ENCODE measurements at places on chromosomes 5 and 9.
A peak's percentile ranks its signal among the peaks of the same experiment; 100 is the strongest.

DNA sequence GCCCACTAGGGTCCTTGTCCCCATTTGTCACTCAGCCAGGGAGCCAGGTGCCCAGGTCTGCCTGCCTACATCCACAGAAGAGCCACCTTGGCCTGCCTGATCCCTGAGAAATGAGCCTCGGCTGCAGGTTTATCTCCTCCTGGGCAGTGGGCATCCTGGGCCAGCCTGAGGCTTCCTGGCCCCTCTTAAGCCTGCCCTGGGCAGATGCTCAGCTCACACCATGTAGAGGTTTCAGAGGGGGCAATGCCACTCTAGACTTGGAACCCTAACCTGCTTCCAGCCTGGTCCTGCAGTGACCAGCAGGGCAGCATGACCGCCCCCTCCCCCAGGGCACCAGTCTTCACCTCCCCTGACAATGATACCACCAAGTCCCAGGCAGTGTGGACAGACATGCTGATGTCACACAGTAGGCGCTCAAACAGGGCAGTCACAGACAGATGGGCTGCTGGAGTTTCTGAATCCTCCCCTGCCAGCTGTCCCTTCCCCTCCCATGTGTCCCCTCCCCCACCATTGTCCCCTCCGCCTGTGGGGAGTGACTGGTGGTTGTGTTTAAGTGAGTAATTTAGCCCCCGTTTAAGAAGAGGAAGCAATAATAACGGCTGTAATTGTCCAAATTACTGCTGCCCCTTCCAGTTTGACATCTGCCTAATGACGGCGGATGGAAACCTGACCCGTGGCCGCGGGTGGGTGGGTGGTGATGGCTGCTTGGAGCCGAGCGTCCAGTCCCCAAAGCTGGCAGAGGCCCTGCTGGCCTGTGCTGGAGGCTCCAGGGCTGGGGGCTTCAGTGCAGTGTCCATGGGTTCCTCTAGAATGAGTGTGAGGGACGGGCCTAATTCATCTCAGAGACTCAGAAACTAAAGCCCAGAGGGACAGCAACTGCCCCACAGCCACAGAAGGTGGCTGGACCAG is 147.7 kb downstream of the BARX1 start:
- no peak for DNase-seq

DNA sequence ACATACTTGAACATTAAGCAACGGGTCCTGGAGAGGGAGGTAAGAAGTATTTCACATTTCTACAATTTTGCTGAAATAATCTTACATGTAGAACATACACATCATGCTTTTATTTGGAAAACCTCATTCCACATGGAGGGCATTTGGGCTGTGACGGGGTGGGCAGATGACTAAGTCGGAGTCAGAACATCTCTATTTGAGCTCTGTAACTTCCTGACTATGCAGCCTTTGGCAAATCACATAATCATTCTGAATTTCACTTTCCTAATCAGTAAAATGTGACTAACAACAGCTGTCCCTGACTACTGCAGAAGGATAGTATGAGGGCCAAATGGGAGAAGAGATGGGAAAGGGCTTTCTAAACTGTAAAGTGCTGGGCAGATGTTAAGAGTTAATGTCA is 17.1 kb upstream of the IL6ST start:
- no peak for DNase-seq

GRCh38 chr5:119083679-119084078 is 12.8 kb downstream of the DMXL1 start:
- no peak for DNase-seq

DNA sequence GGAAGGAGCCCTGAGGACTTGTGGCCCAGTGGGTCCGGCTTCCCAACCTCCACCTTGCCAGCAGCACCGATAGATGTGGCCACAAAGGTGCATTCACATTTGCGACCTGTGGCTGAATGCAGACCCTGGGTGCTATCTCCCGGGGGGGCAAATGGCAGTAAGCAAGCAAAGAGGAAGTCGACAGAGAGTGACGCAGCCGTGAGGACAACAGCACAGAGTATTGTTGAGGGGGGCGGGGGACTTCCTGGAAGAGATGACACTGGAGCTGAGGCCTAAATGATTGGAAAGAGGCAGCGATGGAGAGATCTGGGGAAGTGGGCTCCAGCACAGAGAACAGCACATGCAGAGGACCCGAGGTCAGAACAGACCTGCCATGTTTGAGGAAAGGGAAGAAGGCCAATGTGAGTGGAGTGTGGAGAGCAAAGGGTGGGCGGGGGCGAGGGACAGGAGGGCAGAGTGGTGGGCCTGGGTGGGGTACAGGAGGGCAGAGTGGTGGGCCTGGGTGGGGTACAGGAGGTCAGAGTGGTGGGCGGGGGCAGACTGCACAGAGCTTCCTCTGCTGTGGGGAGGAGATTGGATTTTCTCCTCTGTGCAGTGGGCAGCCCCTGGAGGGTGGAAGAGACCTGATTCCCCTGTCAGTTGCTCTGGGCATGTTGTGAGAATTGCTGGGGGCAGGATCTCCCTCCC is 42.6 kb downstream of the ADAMTS2 start:
- no peak for DNase-seq

DNA sequence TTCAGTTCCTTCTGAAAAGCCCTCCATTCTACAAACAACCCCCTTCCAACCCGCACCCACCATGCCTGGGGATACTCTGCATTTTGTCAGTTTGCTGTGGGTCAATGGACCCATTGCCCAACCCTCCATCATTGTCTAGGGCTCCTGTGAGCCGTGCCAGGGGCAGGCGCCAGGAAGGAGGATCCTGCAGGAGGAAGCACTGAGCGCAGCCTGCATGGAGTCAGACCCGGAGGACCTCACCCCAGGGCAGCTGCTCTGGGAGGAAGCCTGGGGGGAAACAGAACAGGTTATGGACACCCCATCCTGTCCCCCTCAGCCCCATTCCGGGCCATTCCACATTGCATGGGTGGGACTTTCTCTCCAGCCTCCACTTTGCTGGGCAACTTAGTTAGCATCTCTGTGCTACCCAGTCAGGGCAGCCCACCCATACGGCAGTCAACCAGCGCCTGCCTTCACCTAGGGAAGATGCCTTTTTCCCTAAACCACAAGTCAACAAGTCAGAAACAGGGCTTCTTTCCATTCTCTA is 48.6 kb upstream of the VDAC1 start:
- DNase-seq, result no peak

GRCh38 chr5:88724201-88724600 is 158.8 kb downstream of the MEF2C start:
- no peak for DNase-seq

DNA sequence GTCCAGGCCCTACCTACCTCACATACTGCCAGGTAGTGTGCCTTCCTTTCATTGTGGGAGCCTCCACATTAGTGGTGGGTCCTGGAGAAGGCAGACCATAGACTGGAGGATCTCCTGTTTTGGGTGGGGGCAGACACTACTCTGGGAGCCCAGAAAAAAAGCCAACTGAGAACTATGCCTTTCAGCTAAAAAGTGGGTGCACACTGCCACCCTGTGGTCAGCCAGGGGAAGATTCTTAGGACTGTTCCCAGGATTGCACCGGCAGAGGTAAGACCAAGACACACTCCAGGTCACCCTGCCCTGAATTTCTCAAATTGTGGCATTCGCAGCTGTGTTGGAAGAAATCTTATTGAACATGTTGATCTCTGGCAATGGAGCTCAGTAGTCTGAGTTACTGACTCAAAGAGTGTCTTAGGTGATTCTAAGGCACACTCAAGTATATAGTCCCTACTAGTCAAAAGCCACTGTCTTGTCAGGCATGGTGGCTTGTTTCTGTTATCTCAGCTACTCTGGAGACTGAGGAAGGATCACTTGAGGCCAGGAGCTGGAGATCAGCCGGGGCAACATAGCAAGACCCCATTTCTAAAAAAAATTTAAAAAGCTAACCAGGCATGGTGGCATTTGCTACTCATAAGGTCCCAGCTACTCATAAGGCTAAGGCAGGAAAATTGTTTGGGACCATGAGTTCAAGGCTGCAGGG is 3.6 kb downstream of the SIGMAR1 start:
- DNase-seq, result peak; percentile 61

- peak; percentile 92 for DNase-seq
Observed at GRCh38 chr5:179821298-179822058, 773 bp downstream of the SQSTM1 start.

DNA sequence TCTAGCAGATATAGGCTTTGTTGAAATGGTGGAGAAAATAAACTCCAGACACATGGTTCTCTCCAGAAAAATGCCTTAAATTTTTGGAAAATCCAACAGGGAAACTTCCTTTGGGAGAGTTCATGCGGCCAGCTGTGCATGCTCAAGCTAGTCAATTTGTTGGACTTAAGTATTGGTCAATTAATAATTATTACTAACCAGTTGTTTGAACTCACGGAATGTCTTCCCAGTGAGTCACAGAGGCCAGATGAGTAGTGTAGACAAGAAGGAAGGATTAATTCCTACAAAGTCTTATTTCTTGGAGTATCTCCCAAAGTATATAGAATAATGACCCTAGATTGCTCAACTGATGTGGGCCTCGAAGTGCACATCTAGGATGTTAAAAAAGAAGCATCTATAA is 103.6 kb downstream of the MACIR start:
- no peak for DNase-seq

DNA sequence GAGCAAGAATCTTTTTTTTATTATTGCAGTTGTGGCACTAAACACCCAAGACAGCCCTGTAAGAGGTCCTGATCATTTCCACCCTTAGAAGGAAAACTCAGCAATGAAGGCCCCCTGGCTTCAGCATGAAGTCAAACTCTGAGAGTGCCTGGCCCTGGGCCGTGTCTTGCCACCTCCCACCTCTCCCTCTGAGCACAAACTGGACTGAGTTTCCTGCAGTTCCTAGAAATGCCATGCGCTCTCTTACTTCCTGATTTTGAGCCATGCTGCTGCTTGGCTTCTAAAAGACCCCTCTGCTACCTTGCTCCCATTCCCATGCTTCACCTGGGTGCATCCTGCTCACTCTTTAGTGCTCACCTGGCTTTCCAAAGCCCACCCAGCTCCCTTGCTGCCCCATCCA is 140.4 kb upstream of the KLF9 start:
- DNase-seq, result no peak

DNA sequence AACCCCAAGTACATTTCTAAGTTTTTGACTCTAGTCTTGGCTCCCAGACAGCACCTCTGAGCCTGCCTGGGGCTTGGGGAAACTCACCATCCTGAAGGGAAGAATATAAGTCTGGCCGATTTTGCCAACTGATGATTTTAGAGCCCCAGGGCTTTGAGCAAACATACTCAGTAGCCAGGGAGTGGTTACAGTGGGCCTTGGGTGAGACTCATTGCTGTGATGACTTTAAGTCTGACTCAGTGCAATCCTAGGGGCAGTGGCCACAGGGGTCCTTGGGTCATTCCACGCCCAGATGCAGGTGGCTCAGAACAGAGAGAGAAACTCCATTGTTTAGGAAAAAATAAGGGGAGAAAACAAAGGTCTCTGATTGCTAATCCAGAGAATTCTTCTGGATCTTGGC is 312.0 kb upstream of the EDIL3 start:
- DNase-seq, result no peak

DNA sequence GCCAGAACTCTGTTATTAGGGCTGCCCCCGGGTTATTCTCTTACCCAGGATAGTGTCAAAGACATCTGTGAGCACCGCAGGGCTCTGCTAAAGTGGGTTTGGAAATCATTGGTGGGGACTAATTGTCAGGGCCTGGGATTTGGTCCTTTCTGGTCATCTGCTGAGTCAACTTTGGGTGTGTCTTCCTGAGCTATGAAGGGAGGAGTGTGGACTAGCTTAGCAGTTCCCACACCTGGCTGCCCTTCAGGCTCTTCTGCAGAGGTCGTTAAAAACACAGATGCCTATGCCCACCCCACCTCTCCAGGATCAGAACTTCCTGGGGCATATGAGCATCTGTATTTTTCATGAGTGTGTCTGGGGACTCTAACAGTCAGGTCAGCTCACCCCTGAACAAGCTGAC is 352.2 kb downstream of the SLIT3 start:
- no peak for DNase-seq

GRCh38 chr5:55634209-55634805 is 77.8 kb downstream of the SLC38A9 start:
- DNase-seq, result no peak

DNA sequence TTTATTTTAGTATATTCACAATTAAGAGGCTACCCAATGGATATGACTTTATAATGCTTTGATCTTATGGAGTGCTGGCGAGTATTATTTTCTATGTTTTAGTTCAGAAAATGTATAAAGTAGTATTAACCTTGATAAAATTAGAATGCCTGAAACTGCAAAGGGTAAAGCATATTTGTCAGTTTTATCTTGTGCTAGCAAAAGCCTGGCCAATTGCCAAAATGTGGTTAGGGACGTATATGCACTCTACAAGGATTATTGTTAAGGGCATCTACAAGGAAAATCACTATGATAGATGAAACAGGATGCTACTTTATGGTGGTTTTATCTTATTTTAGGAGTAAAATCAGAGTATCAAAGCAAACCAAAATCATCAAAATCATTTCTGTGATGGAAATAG is 281.7 kb downstream of the CCDC171 start:
- DNase-seq, result no peak

- no peak for DNase-seq
Observed at GRCh38 chr5:31937226-31937625, 236.9 kb downstream of the GOLPH3 start.

DNA sequence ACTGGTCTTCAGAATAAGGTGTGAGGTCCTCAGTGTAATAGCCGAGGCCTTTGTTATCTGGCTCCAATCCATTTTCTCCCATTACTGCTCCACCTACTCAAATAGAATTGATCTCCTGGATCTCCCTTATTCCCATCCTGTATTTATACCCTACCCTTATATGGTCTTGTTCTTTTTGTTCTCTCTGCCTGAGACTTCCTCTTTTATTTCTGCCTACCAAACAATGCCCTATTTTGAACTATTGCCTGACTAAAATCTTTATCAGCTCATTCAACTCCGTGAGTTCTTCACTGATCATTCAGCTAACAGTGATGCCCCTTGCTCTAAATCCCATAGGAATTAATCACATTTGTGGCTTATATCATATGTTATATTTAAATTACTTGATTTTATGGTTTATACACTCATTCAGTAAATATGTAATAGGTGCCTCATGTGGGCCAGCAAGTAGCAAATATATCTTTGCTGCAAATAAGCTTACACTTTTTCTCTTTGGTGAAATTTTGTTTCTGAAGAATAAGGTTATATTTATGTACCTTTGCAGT is 417.5 kb upstream of the MEF2C start:
- no peak for DNase-seq

DNA sequence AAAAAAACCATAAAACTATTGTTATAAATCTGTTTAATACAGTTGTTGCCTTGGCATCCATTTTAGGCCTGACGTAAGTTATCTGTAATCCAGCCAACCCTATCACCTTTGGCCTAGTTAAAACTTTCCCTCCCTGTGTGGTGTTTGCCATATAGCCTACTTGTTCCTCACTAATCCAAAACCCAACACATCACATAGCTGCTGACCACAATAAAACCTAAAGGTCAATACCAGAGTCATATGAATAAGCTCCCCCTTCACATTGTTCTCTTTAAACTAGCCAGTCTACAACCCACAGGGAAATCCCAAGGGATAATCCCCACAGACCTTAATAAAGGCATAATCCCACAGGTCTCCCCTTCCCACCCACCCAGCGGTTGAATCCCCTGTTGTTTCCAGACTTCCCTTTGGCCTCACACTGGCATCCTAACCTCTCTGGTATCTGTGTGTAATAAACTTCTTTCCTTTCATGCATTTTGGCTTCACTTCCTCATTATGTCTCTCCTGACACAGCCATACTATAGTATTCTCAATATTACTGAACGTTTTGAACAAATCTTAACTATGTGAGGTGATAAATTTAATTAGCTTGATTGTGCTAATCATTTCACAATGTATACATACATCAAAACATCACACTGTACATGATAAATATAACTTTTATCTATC is 50.8 kb downstream of the DTWD2 start:
- no peak for DNase-seq
